ENCODE measurements at places on chromosomes 5 and 9.

DNA sequence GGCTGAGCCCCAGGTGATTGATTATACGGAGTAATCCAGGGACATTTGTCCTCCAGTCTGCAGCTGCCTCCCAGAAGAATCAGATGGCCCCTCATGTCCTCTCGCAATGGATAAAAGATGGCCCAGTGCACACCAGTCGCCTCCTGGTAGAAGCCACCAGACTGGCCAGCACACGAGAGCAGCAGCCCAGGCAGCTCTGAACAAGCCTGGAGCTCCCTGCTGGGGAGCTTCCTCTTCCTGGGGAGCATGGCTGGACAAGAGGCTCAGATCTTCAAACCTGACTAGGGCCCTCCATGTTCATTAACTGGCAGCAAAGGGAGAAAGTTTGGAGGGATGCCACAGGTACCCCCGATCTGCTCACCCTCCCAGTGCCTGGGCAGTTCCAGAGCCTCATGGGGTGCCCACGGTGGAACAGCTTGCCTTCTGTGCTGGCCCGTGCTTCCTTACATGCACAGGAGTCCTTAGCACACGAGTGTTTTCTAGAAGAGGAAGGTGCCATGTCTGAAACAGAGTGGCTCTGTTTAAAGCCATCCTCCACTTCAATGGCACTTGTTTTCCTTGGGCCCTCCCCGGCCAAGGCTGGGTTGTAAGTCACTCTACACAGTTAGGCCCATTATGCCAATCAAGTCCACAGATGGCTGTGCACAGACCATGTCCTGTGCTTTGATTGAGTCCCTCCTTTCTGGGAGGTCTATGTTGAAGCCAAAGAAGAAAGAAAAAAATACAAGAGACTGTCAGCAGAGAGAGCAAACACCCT, 75.6 kb downstream of the PRRT1B start:
- no peak for DNase-seq

GRCh38 chr5:81425569-81425968, 31.6 kb upstream of the ACOT12 start:
- DNase-seq, result no peak

DNA sequence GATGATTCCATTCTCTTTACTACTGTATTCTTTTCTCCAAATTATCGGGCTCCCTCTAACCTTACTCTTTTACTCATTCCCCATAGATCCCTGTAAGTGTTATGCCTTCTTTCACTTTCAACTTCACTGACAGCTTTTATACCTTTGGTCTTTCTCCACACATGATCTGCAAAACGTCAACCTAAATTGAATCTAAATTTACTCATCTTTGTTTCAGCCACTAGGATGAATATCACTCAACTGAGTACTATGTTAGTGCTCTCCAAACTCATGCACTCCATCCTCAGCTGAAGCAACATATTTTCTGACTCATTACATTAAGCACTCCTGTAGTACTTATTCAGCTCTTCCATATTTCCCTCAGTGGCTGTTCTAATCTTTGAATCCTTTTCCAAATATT, 133.4 kb downstream of the ADAMTS19 start:
- no peak for DNase-seq

- DNase-seq, result no peak
Measured at GRCh38 chr9:35731415-35732184, 395 bp downstream of the TLN1 start.

GRCh38 chr5:76838481-76839261, 11.1 kb upstream of the S100Z start:
- no peak for DNase-seq

GRCh38 chr5:142874540-142874939, 104.4 kb downstream of the ARHGAP26 start:
- no peak for DNase-seq
